ENCODE measurements at places on chromosomes 1 and 21.

DNA sequence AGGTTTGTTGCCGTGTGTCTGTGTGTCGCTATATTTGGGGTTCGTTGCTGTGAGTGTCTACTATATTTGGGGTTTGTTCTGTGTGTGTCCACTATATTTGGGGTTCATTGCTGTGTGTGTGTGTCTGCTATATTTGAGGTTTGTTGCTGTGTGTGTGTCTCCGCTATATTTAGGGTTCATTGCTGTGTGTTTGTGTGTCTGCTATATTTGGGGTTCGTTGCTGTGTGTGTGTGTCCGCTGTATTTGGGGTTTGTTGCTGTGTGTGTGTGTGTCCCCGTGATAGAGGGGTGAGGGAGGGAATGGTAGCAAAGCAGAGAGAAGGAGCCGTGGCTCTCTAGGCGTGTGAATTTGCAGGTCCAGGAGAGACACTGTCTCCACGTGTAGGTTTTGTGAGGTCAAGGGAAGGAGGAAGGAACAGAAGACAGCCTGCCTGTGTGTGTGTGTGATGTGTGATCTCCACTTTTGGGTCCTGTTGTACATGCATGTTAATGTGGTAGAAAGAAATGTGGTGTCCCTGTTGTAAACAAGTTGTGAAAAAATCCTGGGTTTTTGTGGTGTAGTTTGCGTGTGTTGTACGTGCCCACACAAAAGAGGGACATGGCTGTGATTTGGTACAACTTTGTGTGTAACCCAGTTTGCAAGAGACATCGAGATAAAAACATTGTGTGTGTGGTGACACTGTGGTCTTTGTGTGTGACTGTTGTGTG lies 56.3 kb upstream of the ECE1 start:
- no peak for DNase-seq

DNA sequence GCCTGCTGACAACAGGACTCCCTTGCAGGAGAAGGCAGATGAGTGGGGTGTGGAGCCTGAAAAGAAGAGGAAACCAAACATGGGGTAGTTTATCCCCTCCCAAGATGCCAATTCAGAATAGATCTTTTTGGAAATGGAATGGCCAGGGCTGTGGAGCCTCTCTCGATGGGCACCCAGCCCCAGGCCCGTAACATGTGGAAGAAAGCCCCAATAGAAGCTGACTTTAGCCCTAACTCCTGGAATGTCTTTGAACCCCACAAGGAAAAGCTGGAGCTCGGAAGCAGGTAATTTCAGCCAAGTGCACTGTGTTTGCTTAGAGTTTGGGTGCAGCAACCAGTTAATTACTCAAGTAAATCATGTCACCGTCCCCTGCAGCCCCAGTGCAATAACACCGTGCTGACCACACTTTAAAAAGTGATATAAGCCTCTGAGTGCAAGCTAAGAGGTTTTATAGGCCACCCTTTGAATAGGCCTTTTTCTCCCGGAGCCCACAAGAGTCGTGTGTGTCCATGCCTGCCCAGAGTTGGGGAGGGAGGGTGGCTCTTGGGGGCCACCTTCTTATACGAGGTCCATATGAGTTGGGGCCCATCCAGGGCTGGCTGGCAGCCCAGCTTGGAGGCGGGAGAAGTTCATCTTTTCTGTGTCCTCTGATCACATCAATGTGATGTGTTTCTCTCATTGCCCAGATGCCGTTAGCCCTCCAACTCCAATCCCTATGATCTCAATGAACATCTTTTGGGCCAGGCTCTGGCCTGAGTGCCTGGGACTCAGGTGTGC lies 153.2 kb downstream of the TRABD2B start:
- DNase-seq = no peak

DNA sequence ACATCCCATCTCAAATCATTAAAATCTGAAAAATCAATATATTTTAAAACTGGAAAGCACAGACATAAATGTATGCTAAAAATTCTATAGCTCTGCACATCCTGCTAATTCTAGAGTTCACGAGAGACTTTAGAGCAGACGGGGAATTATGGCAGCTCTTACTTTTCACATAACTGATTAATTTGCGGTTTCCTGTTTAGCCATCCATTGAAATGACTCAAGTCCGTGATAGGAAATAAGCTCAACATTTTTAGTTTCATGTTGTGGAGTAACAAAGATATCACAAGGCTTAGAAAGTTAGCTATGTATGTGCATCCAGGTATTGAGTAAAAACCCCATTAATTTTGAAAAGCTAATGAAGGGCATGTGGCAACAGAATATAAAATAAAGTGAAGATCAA lies 123.2 kb downstream of the SMYD2 start:
- DNase-seq = no peak

GRCh38 chr1:215407575-215407974 lies 159.5 kb upstream of the KCTD3 start:
- DNase-seq = no peak

DNA sequence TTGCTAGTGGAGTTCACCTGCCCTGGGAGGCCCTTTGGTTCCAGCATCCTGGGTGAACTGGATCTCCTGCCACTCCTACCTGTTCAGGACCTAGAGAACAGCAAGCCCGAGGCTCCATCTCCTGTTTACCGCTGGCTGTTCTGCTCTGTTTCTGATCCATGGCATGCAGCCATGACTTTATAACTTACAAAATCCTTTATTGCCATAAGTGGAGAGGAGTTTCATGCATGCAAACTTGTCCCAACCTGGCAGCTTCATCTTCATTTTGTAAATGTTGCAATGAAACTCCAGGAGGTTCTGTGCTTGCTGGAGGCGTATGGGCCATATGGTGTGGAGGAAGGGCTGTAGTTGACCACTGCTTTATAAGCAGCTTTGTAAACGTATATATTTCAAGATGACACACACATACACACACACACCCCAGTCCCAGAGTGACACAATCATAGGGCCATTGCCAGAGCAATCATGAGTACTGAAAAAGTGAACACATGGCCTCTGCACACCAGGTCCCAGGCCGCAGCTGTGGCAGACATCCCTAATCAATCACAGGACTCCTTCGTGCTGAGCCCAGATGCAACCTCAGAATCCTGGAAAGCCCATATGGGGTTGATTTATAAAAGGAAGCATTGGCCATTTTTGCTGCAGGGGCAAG lies 69.0 kb downstream of the UBIAD1 start:
- no peak for DNase-seq

DNA sequence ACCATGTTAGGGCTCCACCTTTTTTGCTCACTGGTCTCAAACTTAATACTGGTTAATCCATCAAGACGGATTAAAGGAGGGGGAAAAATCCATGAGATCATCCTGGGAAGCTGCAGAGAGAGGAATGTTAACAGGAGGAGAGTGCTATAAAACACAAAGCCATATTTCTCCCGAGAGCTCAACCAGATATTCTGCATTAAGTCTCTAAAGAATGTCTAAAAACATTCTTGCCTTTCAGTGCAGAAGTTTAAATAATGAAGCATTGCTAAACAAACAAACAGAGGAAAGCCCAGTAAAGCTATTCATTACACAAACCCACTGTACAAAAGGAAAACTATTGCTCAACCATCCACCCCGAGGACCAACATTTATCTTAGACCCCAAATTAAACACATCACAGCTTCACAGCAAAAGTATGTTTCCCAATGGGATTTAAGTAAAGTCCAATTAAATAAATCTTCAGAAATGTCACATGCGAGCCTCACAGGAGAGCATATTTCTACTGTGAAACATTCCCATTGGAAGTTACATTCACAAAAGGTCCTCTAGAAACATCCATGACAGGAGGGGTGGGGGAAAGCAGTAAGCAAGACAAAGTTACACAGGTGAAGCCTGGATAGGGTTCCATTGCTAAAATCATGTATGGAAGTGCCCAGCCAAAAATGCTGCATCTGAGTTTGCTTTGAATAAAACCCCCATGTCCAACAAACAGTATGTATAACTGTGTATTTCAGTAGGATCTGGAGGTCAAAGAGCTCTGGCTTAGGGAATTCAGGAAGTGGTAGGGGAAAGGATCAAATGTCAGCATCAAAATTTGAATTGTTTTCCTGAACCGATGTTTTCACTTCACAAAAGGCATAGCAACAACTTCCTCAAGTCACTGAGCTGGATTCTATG lies 23.3 kb downstream of the DUSP10 start:
- no peak for DNase-seq

- DNase-seq = no peak
These were observed 52.5 kb upstream of the CAMK1G start for GRCh38 chr1:209531006-209531405.

DNA sequence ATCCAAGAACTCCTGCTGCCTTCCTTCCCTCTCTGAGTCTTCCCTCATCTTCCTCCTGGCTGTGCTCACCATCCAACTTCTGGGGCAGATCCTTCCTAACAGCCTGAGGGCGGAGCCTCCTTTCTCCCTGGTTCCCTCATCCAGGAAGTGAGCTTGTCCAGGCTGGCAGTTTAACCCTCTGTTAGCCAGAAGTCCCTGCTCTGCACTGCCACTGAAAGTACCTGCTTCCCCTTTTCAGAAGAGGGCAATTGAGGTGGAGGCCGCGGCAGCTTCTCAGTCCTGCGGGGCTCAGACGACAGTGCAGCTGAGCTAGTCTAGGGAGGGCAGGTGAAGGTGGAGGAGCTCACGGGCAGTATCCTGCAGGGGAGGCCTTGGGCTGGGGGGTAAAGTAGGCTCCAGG lies 149.1 kb downstream of the FCRL5 start:
- DNase-seq = peak; percentile 74

DNA sequence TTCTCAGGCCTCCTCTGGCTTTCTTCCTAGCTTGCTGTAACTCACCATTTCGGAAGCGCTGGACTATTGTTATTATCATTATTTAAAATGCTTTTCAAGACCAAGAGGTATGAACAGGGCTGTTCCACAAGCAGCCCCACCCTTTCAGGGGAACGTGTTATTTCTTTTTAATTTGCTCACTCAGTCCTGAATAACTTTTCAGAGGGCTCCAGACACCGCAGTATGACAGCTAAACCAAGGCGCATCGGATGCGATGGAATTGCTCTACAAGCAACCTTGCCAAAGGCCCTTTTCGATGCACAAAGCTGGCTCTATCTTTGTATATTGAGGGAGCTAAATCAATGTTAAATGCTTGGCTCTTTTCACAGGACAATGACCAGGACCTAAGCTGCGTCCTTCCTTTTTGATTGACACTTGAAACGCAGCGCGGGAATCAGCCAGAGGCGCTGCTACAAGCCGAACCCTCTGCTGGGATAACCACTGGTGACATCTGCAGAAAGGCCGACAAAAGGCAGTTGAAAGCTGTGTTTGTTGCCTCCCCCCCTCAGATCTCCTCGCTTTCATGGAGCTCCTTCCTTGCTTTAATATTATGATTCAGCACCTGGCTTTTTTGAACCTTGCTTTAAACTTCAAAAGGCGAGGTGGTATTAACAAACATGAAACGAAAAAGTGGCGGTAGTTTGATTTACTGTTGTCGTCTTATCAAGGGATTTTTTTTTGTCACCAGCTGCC lies 204.7 kb upstream of the PROX1 start:
- no peak for DNase-seq

GRCh38 chr1:153771841-153772593 lies 3.2 kb upstream of the SLC27A3 start:
- no peak for DNase-seq

GRCh38 chr1:178489399-178489798 lies 7.4 kb downstream of the CLEC20A start:
- DNase-seq = no peak

DNA sequence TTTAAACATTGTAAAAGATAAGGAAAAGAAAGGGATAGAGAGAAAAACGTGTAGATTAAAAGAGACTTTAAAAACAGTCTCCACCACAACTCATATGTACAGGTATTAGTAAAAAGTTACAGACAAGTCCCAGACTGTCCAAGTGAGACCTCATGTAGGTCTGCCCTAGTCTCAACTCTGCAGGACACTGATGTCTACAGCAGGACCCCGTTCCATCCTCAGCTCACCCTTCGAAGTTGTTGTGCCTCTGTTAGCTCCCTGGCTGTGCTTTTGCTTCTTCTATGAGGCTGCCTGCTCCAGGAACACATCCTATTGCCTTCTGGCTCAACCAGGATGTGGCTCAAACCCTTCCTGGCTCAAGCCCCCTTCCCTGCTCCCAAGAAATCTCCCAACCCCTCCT lies 72.9 kb upstream of the FBXO28 start:
- no peak for DNase-seq

DNA sequence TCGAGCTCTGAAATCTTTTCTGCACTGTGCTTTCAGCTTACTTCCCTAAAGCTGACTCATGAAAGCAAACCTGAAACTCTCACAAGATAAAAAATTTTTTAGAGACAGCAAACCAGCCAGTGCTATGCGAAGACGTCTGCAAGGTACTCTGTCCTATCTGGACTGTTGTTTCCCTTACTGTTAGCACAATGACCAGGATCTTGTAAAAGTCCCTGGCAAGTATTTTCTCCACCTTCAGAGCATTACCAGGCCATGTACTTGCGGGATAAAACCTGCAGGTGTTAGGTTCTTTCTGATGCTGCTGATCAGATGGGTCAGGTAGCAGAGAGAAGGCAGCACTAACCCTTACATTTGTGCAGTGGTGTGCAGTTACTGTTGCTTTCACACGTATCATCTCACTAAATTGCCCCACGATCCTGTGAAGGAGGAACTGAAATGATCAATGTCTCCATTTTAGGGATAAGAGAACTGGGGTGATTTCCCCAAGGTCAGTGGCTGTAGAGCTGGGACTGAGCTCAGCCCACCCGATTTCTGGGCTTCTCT lies 56.6 kb downstream of the PLXNA2 start:
- no peak for DNase-seq

GRCh38 chr1:48227165-48228013 lies 4.9 kb downstream of the SLC5A9 start:
- DNase-seq = peak; percentile 73
